Immature natural killer cell (primary cell): ENCODE measurements at places on chromosomes 7 and 10.

DNA sequence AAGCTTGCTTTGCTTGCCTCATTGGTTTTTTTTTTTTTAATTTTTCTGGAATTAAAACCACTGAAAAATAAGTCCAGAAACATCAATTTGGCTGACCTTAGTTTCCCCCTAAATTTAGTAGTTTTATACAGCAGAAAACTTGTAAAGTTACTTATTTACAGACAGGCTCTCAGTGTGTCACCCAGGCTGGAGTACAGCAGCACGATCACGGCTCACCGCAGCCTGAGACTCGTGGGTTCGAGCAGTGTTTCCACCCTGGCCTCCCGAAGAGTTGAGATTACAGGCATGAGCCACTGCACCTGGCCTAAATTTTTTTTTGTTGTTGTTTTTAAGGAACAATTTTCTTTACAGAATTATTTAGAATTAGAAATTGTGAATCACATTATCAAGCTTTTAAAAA lies 250.5 kb downstream of the SDK1 start:
- DNase-seq, result no peak

- no peak for DNase-seq
Measured at GRCh38 chr7:158361326-158361946, 226.2 kb downstream of the PTPRN2 start.

GRCh38 chr7:121157885-121158590 lies 169.5 kb downstream of the CPED1 start:
- no peak for DNase-seq

DNA sequence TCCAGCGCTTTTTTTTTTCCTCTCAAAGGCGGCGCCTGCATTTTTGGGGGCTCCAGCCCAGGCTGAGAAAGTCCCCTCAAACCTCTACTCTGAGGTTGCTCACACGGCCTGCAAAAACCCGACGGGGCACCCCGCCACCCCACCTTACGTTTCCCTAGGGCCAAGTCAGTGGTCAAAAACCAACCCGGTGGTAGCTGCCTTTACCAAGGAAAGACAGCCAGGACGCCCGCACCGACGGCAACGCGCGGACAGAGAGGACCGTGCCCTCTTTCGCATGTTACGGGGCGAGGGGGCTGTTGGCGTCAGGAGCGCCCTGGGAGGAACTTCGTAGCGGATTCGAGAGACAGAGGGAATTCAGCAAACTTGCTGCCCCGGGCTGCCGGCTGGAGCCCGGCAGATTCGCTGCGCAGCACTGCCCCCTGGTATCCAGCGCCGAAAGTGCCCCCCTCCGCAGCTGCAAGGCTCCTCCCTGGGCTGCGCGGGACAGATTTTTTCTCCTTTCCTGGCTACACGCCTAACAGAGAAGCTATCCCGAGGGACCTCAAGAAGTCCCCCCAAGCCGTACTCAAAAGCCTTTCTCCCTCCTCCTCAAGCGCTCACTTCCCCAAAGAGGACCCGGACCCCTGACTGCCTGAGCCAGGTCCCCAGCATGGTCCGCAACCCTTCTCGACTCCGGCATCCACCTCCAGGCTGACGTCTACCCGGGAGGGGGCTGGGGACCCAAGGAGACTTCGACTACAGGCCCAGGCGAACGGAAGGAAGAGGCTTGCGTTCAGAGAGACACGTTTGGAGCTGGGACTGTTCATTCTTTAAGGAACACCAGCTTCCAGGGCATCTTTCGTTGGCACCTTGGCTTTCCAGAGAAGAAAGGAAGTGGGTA lies 27.7 kb upstream of the VAX1 start:
- DNase-seq, result no peak

DNA sequence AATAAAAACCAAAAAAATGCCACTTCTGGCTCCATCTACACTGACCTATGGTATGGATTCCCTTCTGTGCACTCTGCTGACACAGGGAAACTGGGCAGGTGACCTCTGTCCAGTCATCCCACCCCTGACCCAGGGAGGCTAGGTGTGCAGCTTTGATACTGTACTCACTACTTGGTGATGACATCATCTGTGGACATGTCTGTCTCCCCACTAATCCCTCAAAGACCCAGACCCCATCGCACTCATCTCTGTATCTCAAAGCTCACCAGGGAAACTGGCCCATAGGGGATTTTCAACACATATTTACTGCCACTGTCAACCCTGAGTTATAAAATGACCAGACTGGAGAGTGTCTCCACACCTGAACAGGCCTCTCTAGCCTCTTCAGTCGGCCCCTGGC lies 10.6 kb downstream of the SGMS1 start:
- DNase-seq, result no peak

GRCh38 chr10:46035923-46036849 lies 5.8 kb upstream of the NCOA4 start:
- no peak for DNase-seq

GRCh38 chr10:125691160-125691981 lies 8.4 kb upstream of the TEX36 start:
- DNase-seq, result no peak

DNA sequence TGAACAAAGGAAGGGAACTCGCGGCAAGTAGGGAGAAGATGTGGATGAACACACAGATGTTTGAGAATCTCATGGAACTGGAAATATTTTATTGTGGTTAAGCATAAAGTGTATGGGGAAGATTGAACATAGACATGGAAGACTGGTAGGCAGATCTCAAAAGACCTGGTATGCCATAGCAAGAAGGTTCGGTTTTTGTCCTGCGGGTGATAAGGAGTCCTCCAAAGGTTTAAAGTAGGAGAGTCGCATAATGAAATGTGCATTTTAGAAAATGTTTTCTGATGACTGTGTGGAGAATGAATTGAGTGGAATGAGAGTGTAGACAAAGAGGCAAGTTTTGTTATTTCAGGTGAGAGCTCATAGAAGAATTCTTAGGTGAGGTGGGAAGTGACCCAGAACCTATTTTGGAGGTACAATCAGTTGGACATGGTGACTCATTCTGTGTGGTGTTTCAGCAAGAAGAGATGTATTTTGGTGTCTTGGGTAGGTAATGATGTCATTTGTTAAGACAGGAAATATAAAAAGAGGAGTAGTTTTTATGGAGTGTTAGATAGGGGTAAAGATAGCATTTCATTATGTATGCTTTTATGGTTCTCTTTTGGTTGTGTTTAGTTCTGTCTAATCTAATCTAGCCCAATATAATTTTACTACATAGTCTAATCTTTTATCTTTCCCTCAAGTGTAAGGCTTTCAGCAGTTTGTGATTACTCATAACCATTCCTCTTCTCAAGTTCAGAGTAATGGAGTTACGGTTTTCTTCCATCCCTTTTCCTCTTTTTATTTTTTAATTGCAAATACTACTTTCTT lies 239.2 kb downstream of the EXOC4 start:
- DNase-seq, result no peak

GRCh38 chr10:14821635-14822375 lies 16.0 kb downstream of the CDNF start:
- DNase-seq, result no peak

DNA sequence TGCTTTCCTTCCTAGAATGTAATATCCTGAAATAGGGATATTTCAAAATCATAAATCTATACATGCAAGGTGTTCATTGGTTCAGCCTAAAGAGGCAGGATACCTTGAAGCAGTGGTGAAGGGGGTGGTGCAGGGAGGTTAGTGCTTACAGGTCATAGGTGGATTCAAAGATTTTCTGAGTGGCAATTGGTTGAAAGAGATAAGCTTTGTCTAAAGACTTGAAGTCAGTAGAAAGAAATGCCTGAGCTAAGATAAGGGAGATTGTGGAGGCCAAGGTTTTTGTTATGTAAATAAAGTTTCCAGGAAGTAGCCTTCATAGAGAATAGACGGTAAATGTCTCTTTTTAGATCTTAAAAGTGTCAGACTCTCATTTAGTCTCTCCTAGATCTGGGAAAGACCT lies 741.2 kb upstream of the ZWINT start:
- no peak for DNase-seq

- no peak for DNase-seq
Measured at GRCh38 chr10:104368381-104368780, 14.7 kb downstream of the CFAP58 start.

GRCh38 chr7:116455009-116455408 lies 44.5 kb upstream of the CAV2 start:
- no peak for DNase-seq

GRCh38 chr10:69774596-69774995 lies 27.1 kb upstream of the COL13A1 start:
- DNase-seq, result no peak
